ENCODE measurements at places on chromosomes 16 and 17.

DNA sequence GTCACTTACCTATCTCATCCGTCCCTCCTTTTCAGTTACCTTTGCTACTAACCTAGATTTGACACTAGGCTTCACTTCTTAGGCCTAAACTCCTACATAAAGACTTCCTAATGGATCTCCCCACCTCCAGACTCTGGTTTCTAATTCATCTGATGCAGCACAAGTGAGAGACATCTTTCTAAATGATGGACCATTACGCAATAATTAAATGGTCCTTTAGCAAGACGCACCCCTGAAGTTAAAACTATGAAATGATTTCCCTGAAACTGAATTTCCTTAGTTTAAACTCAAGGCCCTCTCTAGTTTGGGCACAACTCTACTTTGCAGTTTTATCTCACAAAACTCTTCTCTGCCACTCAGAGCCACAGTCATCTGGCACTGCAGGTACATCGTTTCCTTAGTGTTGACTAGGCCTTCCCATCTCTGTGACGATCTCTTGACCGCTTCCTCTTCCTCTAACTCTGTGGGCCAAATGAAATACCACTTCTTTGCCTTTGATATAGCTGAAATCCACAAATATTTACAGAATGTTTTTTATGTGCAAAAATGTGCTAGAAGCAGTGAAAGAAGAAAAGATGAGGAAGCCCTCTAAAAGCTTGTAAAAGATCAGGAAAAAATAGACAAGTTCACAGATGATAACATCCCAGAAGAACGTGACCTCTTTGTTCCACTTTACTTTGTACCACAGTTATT, 3.3 kb downstream of the SYNRG start:
- DNase-seq: no peak

DNA sequence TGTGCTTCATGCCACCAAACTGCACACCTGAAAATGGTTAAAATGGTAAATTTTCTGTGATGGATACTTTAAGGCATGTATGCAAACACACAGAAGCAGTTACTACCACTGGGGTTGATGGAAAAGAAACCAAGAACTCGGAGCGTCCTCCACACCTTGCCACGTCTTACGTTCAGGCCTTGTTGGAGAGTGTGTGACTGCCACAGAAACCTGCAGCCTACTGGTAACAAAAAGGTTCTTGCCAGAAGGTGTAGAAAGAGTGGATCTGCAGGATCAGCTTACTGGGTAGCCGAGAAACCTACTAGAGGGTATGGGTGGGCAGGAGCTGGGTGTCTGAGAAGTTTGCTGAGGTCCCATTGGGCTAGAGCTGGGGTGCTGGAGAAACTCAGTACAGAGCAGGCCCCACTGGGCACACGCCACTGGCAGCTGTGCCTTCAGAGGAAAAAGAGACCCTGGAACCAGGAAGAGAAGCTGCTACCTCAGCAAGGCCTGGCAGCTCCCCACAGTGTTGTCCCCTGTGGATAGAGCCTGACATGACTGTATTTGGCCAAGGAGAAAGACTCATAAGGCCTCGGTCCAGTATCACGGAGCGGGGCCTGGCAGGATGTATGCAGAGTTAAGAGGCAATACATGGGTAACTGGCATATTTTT, 204.6 kb downstream of the SEC14L1 start:
- DNase-seq: peak; percentile 49

GRCh38 chr16:17313085-17313611, 157.6 kb downstream of the XYLT1 start:
- DNase-seq: peak; percentile 76

GRCh38 chr16:88286301-88286923, 96.3 kb upstream of the ZNF469 start:
- DNase-seq: no peak

- no peak for DNase-seq
Measured at GRCh38 chr16:83835586-83836566, 28.1 kb downstream of the HSBP1 start.

DNA sequence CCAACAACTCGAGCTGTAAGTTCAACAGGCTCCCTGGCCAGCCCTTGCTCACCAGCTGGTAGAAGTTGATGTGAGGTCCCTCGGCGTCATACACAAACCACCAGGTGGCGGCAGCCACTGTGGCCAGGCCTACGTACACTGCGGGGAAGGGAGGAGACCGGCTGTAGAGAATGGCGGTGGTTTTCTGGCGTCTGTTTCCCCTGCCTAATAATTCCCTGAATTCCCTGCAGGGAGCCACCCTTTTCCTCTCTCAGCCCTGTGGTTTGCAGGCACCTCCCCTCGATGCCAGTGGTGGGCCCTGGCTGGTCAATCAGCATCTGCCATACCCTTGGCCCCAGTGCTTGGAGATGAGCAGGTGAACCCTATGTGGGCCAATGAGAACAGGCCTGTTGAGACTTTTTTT, 18.9 kb upstream of the P2RX1 start:
- no peak for DNase-seq

- no peak for DNase-seq
Measured at GRCh38 chr16:80121522-80121909, 419.3 kb upstream of the DYNLRB2 start.

DNA sequence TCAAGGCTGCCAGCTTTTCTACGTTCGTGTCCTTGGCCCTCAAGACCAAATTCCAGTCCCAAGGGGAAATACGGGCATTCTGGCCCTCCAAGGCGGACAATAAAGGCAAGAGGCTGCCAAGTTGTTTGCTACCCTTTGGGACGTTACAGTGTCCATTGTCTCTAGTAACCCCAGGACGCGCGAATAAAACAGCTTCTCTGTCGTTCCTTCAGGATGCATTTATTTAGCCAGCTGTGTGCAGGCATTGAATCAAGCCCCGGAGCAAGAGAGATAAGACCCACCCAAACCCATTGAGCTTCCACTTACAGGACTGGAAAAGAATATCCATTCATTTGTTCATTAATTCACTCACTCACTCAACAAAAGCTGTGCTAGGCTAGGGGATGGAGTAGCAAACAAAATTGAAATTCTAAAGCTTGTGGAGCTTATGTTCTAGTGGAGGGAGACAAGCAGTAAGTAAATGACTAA, 656 bp downstream of the MRPL58 start:
- no peak for DNase-seq

GRCh38 chr16:19499006-19499405, 22.9 kb downstream of the GDE1 start:
- no peak for DNase-seq

All from left forelimb (tissue), 1 donor.